ENCODE measurements at places on chromosomes 6 and 20.
A peak's percentile ranks its signal among the peaks of the same experiment; 100 is the strongest.

DNA sequence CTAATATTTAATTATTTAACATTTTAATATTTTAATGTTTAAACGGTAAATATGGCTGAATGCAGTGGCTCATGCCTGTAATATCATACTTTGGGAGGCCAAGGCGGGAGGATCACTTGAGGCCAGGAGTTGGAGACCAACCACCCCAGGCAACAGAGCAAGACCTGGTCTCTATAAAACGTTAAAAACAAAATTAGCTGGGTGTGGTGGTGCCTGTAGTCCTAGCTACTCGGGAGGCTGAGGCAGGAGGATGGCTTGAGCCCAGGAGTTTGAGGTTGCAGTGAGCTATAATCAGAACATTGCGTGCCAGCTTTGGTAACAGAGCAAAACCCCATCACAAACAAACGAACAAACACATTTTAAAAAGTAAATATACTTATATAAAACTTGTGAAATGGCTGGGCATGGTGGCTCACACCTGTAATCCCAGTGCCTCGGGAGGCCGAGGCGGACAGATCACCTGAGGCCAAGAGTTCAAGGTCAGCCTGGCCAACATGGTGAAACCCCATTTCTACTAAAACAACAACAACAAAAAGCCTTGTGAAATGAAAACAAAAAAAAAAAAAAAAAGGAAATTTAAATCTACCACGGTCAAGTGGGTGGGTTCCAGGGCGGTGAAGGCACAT lies 8.2 kb downstream of the SRXN1 start:
- DNase-seq: no peak

- no peak for DNase-seq
These were observed 35.9 kb downstream of the BEND3 start for GRCh38 chr6:107079429-107079828.

DNA sequence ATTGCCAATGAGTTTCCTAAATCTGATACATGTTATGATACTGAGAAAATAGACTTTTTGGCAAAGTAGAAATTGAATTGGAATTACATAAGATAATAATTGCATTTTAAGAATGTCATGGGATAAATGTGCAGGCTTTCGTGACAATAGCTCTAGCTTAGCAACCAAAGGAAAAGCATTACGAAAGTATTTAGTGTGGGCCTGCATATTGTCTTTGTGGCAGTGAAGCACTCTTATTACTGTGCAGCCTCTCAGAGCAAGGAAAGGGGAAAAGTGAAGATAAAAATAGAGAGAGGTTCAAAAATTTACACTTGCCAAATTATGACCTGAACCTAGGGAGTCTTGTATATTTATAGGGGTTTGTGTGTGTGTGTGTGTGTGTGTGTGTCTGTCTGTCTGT lies 12.6 kb upstream of the DEFB113 start:
- DNase-seq: no peak

GRCh38 chr20:13212750-13213149 lies 8.3 kb upstream of the ISM1 start:
- no peak for DNase-seq

DNA sequence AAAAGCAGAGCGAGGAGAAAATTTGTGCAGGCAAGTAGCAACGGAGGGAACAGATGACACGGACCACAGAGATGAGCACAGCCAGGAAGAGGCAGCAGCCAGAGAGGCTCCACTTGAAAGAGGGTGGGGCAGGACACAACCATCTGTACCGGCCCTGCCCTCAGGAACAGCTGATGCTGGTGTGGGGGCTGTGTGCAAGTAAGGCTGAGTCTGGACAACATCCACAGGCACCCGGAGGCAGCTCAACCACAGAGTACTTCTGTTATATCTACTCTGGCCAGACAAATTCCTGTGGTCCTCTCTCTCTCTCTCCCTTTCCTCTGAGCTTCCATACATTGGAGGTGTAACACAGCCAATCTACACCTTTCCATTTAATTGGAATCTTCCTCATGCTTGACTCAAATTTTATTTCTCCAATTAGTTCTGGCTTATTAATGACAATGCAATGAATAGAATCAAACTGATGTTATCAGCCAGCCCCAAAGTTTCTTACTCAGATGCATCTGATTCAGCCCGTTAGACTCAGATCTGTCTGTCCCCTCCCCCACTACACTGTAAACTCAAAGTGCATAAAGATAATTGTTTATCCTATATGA lies 24.9 kb downstream of the KIF13A start:
- DNase-seq: no peak

DNA sequence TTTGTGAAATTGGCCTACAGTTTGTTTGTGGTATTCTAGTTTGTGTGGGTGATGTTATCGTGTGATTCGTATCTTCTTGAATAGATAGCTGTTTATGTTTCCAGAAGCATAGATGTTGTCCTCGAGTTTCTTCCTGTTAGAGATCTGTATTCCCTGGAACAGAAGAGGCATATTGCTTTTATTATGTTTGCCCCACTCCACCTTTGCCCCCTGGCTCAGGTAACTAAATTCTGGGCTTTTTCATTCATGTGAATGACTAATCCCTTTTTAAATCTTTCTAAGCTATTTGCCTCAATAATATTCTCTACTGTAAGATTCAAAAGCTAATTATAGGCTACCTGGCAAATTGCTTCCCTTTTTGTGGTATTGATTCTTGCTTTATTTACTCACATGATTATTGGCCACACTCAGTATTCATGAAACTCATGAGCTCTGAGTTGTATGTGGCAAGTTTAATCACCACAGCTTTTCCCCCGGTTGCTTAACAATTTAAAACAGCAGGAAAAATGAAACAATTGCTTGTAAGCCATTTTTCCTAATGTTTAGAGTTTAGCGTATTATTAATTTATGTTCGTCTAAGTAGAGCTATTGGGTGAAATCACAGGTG lies 12.6 kb downstream of the RNF217 start:
- no peak for DNase-seq

GRCh38 chr6:81900616-81901015 lies 148.1 kb upstream of the TENT5A start:
- no peak for DNase-seq

GRCh38 chr6:167719920-167720319 lies 106.8 kb upstream of the AFDN start:
- DNase-seq: peak; percentile 79

DNA sequence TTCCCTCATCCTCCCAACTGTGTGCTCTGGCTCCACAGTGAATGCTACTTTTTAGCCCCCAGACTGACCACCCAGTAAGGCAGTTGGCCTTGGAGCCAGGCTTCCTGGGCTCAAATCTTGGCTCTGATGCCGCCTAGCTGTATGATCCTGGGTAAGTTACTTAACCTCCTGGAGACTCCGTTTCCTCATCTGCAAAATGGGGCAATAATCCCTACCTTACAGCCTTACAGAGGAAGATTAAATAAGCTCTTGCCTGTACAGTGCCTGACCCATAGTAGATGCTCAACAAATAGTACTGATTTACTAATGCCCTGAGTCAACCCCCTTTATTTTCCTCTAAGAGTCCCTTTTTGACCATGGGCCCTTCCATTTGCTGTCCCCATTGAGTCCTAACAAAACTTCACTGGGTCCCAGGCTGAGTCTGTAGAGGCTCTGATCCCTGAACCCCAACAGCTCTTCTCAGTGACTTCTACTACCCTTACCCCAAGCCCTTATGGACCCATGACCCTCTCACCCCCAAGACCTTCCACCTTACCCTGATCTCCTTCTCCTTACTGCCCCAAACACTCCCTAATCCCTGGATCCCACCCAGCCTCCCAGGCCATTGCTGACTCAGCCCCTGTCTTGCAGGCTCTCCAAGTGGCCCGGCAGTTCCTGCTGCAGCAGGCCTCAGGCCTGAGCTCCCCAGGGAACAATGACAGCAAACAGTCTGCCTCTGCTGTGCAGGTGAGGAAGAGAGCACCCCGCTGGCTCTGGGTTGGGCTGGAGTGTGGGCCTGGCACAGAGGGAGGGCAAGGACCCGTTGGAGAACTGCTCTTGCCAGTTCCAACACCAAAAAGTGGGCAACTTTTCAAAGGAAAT lies 31.4 kb downstream of the FOXP4 start:
- no peak for DNase-seq

DNA sequence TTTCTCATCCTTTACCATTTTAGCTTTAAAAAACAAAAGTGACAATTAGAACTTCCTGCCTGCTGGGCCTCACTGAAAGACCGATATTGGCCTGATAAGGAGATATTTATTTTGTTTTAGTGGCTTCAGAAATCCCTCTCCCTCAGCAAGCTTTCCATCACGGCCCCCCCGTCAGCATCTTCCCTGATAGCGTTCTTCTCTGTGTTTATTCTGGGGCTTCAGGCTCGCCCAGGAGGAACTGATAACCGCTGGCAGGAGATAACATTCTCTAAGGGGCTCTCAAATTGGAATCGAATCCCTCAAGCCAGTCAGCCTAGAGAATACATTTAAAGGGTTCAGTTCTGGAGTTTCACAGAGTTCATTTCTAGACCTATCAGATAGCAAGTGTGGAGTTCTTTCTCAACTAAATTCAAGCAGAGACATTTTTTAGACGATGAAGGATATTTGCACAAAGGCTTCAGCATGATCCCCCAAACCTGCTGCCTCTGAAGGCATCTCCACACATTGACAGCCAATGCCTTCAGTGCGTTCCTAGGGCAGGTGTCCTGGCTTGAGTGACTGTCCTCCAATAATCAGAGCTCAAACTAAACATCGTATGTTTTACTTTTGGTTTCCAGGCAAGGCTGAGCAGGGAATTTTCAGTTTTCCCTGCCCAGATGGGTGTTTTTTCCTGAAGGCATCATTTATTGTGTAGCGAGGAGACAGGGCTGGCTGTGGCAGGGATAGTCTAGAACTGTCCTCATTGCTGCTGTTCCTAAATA lies 17.0 kb downstream of the PRDM1 start:
- DNase-seq: no peak

DNA sequence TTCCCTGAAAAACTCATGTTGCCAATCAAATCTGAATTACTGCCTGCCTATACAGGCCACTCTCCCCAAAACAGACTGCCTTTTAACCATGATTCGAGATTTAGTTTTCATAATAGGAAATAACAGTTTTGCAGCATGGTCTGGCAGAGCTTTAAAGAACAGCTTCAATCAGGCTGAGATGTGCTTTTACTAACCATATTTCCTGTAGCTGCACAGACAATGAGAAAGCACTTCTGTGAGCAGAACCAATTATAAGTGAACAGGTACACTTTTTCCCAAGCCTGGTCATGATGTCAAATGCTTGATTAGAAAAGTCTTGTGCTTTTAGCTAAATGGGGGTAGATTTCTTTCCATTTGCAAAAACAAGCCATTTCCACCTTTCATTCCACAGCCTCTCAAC lies 108.2 kb downstream of the THEMIS start:
- DNase-seq: no peak

DNA sequence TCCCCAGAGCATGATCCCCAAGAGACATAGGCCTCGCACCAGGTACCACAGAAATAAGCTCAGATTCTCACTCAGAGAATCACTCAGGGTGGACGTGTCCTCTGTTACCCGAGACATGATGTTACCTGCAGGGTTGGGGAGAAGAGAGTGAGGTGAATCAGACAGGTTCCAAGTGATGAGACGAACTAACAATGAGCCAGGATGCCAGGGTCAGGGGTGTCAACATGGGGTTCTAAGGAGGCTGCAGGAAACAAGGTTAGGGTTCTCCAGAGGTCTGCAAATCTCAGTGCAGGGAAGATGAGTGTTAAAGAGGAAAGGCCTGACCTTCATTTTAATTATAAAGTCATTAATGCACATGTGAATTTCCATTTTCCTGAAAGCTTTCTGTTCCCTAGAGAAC lies 2.5 kb downstream of the TAP1 start:
- no peak for DNase-seq

DNA sequence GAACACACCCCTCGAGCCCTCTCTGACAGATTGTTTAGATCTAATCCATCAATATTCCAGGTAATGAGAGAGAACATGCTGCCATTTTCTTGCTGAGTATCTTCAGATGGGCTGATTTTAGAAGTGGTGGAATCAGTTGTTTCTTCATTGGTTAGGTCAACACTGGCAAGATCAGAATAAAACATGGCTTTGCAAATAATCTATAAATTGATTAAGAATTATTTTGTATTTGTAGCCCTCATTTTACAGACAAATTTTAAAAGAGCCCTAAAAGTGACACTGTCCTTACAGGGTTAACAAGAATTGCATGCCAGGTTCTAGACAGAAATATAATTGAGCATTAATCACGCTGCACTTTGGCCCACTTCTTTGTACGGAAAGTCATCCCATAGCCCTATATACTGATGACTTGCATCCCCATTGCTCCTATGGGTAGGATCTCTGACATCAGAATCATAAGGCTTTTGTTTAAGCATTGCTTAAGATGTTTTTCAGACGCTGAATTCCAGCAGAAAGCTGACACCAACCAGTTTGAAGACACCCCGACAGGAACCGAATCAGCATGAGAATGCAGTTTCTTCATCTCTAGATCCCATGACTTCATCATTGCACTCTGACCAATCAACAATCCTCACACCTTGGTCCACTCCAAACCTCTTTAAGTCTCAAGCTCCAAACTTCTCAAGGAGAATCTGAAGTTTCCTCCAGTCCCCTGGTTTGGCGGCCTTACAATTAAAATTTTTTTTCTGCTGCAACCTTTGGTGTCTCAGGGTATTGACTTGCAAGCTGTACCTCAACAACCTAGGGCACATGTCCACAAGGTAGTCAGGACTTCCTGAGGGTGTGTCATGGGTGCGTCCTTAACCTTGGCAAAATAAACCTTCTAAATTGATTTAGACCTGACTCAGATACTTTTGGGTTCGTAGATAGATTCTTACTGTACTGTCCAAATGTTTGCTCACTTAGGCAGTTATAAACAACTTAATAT lies 7.8 kb downstream of the TDP2 start:
- no peak for DNase-seq

DNA sequence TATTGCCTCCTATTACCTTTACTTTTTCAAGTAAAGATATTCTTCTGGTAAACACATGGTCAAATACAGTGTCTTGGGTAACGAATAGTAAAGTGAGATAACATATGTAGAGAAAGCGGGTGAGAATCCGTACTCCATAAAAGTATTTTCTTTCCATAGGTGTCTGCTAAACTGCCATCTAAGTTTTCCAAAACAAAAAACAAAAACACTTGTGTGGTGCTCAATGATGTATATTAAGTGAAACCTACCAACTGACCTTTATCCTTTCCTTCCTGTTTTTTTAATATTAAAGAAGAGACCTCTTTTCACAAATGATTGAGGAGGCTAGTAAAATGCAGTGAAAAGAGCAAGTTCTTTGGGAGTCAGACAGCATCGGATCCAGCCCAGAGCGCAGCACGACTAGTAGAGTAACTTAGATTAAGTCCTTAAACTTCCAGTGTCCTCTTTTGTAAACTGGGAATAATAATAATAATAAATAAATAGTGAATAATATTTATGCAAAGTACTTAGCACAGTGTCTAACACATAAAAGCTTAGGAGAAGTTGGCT lies 437 bp upstream of the CDKAL1 start:
- DNase-seq: no peak

DNA sequence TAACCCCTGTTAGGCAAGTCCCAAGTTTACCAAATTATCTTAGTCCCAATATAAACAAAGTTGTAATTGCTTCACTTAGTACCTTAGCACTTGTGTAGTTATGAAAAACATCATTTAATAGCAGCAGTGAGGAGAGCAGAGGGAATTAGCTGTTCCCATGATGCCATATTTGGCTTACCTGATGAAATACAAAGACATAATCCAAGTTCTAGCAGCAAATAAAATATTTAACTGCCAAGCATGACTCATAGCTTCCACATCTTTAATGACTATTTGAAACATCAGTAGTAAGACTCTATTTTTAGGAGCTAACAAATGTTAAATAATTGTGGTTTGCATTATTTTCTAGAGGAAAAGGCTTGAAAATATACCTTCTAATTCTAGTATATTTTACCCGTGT lies 94.0 kb upstream of the MCHR2 start:
- no peak for DNase-seq
